AG04449 (cell line): ENCODE measurements at places on chromosomes 7 and 10.

GRCh38 chr10:86730227-86730626, 26.2 kb upstream of the BMPR1A start:
- no peak for DNase-seq

GRCh38 chr7:138625084-138625848, 75.9 kb downstream of the SVOPL start:
- DNase-seq: no peak

DNA sequence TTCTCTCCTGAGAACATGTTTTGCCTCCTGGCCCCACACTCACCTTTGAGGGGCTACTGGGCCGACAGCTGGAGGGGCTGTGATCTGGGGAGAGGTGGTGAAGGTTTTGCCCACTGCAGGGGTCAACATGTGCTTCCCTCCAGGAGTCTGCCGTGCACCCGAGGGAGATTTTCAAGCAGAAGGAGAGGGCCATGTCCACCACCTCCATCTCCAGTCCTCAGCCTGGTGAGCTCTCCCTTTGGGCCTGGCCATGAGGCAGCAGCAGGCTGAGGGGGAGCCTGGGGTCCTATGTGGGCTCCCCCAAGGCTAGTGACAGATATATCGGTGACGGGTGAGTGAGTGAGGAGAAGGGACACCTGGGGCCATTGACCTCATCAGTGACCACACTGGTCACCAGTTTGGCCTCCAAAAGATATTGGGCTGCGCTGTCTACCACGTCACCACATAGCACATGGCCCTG, 6.6 kb downstream of the PGAM2 start:
- DNase-seq: no peak

DNA sequence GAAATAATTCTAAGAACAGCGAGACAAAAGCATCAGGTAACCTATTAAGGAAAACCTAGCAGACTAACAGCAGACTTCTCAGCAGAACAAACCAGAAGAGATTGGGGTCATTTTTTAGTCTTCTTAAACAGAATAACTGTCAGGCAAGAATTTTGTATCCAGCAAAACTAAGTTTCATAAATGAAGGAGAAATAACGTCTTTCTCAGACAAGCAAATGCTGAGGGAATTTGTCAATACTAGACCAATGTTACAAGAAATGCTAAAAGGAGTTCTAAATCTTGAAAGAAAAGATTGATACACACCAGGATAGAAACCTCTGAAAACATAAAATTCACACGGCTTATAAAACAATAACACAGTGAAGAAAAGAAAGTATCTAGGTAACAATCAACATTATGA, 22.6 kb downstream of the BICC1 start:
- DNase-seq: no peak

DNA sequence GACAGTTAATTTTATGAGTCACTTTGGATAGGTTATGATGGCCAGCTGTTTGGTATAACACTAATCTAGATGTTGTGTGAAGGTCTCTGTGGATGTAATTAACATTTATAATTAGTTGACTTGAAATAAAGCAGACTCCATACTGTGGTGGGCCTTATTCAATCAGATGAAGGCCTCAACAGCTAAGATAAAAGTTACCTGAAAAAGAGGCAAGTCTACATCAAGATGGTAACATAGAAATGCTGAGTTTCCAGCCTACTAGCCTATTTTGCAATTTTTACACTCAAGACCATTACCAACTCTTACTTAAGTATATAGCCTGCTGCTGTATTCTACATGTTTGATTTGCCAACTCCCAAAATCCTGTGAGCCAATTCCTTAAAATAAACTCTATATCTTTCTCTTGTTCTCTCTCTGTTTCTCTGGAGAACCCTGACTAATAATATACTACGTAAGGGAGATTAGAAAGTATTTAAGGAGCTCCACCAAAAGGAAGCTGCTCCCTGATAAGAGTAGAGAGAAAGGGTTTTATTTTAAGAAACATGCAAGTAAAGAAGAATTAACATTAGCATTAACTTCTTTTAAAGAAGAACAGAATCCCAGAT, 42.7 kb downstream of the ZNF438 start:
- no peak for DNase-seq

DNA sequence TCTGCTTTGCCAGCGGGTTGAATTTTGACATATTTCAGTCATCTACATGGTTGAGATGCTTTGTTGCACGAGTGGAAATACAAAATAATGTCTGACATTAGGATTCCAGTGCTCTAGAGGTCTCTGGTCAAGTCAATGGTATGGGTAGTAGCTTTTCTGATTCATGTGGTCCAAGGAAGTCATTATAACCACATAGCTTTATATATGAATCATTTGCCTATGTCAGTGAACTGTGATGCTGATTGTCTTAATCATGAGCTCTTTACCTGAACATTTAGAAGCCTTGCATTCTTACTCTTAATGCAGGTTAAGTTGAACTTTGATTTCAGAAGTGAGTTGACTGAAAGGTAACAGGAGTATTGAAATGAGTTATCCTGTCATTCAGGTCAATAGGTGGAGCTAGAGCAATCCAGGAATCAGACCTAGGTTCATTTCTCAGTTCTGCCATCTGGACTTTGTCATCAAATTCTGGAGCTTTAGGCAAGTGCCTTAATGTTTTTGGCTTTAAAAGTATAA, 3.3 kb downstream of the MAPK8 start:
- no peak for DNase-seq

GRCh38 chr10:98339799-98340198, 71.8 kb upstream of the LOXL4 start:
- no peak for DNase-seq

- no peak for DNase-seq
These were observed 19.9 kb upstream of the GIMAP8 start for GRCh38 chr7:150430465-150431085.

DNA sequence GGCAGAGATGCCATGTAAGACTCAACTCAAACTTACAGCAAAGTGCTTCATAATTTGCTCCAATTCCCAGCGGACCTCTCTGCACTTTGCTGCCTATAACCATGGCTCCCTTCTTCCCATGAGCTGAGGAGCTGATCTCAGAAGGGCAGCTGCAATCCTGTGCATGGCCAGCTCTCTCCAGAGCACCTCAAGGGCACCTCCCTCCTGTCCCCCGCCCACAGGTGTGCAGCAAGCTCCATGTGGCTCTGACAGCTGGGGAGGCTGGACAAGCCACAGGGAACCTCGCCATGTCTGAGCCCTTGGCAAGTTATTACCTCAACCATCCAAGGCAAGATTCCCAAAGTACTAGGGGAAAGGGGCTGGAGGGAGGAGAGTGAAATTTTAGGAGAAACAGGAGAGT, 61.1 kb upstream of the DDC start:
- DNase-seq: no peak

GRCh38 chr10:89600041-89600440, 45.0 kb downstream of the PANK1 start:
- no peak for DNase-seq

DNA sequence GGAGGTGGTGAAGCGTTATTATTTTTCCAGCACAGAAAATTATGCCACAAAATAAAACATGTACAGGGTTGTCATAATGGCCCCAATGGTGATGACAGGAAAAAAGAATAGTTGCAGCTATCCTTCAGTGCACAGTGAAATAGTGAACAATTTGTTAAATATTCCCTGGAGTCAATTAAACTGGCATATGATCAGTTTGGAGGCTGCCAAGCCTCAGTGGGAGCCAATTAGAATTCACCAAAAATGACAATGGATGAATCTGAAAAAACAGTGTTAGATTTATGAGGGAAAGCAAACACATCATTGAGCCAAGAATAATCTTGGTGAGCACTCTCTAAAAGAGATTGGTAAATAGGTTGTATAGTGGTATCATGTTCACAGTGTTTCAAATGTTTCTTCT, 146.3 kb downstream of the OTUD1 start:
- DNase-seq: no peak
